Omental fat pad (tissue), 4 donors: ENCODE measurements at places on chromosomes 7 and 10.

- no peak for DNase-seq
Measured at GRCh38 chr10:75066271-75066670, 45.2 kb upstream of the SAMD8 start.

- DNase-seq = no peak
Measured at GRCh38 chr7:154857728-154858681, 144.9 kb downstream of the PAXIP1 start.

DNA sequence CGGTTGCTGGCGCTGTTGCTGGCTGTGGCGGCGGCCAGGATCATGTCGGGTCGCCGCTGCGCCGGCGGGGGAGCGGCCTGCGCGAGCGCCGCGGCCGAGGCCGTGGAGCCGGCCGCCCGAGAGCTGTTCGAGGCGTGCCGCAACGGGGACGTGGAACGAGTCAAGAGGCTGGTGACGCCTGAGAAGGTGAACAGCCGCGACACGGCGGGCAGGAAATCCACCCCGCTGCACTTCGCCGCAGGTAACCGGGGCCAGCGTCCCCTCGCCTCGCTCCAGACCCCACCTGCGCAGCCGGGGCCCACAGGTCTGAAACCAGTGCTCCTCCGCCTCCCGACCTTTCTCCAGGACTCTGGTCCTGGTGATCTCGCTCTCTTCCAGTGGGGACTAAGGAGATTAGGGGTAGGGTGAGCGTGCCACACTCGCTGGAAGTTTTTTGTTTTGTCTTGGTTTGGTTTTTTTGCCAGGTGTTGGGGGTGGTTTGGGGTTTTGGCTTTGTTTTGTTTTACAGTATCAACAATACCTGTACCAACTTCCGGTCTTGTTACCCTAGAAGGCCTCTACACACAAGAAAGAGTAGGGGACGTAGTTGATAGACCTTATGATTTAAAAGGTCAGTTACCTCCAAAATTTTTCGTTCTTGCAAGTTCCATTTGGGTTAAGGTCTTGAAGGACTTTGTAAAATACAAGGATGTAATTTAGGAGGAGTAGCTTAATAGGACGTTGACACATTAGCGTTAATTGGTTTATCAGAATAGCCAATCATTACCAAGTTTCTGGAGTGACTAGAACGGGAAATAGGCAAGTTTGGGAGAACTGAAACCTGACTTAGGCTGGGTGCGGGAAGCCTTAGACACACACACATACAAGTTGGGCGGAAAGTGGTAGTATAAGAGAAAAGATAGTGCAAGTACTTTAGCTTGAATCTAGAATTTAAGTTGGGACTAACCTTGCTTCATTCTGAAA lies 704 bp downstream of the TNKS2 start:
- no peak for DNase-seq

DNA sequence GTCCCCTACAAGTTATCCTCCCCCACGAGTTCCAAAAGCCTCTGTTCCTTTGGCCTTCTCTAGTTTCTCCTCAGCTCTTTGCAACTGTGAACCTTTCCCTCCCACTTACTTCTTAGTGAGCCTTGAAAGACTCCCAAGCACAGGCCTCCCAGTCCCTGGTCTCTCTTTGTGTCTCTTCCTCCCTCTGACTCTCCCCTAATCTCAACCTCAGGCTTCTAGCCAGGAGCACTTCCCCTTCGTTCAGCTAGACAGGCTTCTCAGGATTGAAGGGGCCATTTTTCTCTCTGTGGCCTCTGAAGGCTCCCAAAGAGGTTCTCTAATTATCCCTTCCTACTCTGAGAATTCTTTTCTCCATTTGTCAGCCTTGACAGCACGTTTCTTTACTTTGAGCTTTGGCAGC lies 50.2 kb upstream of the PHYHIPL start:
- DNase-seq = no peak

- no peak for DNase-seq
Measured at GRCh38 chr10:61135276-61135721, 191.3 kb upstream of the RHOBTB1 start.

- DNase-seq = no peak
Measured at GRCh38 chr7:157708919-157709295, 372.1 kb downstream of the DNAJB6 start.

DNA sequence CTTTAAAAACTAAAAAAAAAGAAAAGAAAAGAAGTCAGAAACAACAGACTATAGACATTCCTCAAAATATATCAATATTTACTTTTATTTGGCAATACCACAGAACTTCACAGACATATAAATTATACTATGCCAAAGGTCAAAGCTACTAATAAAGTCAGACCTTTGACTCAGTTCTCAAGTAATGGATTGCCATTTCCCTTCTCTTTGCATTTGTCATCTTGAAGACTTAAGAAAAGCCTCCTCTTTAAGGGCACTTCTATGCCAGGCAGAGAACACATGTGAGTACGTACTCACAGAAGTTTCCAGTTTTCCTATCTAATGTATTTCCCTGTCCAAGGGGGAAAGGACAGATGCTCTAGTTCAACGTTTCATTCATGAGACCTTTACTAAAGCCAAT lies 37.6 kb downstream of the TNPO3 start:
- no peak for DNase-seq

GRCh38 chr7:135459951-135460567 lies 49.8 kb downstream of the CNOT4 start:
- DNase-seq = no peak

DNA sequence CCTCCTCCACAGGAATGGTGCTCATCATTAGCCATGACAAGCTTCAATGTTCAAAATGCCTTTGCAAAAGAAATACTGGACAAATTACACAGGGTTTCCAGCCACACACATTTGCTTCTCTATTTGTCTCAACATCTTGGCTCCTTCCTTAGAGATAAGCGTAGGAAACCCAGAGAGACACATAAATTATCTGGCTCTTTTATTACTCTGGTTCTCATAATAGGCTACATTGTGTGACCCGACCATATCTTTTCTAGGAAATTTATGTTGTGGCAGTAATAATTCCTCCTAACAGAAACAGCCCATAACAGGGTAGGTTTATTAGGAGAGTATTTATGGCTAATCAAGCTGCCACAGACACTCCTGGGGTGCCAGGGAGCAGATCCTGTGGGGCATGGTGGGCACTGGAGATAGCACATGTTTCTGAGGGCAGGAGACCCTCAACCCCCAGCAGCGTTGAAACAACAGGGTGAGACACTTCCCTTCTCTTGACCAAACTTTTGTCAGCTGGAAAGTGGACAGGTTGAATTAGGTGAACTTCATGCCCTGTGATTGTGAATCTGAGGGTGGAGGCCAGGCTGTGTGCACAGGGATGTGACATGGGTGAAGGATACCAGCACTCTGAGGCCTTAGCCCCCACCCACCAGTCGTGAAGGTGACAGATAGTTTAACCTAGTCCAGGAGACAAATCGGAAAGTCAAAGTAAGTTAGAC lies 295.9 kb upstream of the ZNF32 start:
- no peak for DNase-seq

- DNase-seq = no peak
Measured at GRCh38 chr7:31986878-31987518, 83.2 kb downstream of the PDE1C start.

DNA sequence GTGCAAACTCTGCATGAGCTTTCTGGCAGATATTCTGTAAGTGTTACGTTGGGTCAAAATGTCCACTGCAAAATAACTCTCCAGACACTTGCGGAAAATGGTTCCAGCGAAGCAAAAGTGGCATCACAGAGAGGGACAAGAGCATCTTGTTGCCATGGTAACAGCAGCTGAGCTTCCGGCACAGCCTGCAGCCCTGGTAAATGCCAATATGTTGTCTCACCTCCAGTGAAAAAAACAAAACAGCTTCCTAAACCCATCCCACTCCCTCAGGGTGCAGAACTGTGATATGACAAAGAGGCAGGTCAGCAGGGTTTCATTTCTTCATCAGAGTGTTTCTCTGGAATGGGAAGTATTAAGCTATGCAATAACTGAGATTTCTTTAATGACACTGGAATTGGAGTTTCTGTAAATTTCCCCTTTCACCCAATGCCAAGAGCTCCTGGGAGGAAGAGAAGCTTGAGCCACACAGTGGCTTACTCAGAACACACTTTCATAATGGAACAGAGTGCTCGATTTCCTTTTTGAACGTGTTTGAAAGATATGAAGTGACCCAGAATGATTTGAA lies 65.6 kb downstream of the FOXI2 start:
- no peak for DNase-seq

- no peak for DNase-seq
Measured at GRCh38 chr10:49356181-49356580, 39.7 kb downstream of the DRGX start.

DNA sequence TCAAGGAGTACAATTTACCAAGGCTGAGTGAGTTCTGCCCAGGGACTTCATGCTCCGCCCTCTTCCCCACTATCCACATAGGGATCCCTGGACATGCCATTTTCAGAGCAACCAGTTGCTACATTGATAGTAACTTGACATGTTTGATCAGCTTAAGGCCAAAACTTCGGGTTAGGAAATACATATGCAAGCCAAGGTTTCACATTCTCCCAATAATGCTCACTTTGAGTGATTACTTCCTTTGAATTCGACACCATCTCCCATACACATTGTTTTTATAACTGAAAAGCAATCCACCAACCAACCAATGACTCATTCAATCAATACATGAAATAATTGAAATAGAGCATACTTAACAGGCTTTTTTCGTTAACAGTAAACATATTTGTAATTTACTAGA lies 137.9 kb downstream of the GLI3 start:
- DNase-seq = no peak

- no peak for DNase-seq
Measured at GRCh38 chr10:88841316-88842111, 10.1 kb downstream of the ANKRD22 start.

DNA sequence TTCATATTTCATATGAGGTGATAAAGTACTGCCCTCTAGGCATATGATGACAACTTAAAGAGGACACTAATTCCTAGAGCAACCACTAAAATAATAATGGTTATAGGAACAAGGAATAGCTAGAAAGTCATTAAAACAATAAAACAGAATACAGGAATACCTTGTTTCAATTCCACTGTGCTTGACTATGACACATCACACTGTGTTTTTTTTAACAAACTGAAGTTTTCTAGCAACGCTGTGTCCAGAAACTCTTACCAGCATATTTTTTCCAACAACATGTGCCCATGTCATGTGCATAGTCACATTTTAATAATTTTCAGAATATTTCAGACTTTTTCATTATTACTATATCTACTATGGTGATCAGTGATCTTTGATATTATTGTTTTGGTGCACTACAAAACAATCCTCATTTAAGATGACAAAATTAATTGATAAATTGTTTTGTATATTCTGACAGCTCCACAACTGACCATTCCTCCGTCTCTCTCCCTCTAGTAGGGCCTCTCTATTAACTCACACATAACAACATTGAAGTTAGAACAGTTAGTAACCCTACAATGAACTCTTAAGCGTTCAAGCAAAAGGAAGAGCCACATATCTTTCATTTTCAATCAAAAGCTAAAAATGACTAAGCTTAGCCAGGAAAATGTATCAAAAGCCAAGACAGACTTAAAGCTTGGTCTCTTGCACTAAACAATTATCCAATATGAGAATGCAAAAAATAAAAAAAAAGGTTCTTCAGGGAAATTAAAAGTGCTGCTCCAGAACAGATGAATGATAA lies 85.8 kb downstream of the SNX13 start:
- no peak for DNase-seq

GRCh38 chr7:20193242-20193777 lies 23.9 kb downstream of the MACC1 start:
- DNase-seq = no peak

DNA sequence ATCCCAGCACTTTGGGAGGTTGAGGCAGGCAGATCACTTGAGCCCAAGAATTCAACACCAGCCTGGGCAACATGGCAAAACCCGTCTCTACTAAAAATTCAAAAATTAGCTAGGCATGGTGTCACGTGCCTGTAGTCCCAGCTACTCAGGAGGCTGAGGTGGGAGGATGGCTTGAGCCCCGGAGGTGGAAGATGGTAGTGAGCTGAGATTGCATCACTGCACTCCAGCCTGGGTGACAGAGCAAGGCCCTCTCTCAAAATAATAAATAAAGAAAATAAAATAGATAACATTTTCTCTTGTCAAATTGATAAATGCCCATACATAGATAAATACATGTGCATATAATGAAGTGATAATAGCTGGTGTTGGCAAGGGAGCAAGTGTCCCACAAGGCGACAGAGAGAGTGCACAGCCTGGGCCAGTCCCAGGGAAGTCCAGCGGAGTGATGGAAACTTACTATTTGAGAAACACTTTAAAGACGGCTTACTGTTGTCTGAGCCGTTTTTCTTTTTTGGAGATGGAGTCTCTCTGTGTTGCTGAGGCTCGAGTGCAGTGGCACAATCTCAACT lies 33.4 kb upstream of the DLG5 start:
- no peak for DNase-seq

DNA sequence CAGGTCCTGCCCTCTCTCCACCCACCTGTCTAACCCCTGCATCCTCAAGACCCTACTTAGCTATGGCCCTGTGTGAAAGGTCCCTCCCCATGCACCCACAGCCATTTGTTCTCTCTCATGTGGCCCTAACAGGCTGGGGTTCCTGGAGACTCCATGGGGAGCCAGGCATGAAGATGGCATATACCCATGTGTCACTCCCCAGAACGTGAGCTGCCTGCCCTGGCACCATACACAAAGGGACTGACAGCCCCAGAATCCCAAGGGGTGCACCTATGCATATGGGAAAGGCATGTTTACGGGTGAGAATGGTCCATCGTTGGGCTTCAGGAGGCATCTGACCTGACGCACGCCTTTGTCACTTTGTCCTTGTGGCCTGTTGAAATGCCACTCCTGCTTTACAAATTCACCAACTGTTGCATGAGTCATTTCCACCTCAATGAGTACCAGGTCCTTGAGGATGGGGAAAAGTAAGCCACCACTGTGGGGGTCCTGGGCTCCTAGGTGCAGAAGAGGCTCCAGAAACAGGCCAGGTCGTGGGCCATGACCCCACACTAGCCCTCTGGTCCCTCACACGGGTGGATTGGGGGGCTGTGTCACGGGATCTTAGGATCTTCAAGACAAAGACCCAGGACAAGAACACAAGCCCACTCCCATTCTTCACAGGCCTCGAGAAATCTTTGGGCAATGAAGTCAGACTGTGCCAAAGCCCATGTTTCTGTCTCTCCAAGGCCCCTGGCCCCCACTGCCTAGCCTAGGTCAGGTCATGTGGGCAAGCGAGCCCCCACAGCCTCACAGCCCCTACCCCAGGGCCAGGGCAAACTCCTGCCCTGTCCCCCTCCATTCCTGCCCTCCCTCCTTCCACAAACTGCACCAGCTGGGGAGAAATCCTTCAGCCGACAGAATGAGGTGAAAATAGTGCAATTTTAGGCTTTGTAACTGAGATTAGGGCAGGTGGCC lies 8.6 kb downstream of the GPRIN2 start:
- DNase-seq = peak; percentile 19
